Esophagus squamous epithelium (tissue), 5 donors: ENCODE measurements at places on chromosomes 3 and 15.

- H3K27ac ChIP-seq: peak overlapping the region; percentile 52
- H3K27me3 ChIP-seq: no peaks in the 10 kb centered on the region
- DNase-seq: no peak
- no peaks in the 10 kb centered on the region for H3K4me1 ChIP-seq
- H3K36me3 ChIP-seq: no peaks in the 10 kb centered on the region
Observed at GRCh38 chr15:38696109-38696727, 131.6 kb upstream of the RASGRP1 start.

- H3K4me3 ChIP-seq: no peak overlapping the region
- no peaks in the 10 kb centered on the region for H3K36me3 ChIP-seq
Observed at GRCh38 chr3:71703797-71704196, 21.4 kb downstream of the EIF4E3 start.

DNA sequence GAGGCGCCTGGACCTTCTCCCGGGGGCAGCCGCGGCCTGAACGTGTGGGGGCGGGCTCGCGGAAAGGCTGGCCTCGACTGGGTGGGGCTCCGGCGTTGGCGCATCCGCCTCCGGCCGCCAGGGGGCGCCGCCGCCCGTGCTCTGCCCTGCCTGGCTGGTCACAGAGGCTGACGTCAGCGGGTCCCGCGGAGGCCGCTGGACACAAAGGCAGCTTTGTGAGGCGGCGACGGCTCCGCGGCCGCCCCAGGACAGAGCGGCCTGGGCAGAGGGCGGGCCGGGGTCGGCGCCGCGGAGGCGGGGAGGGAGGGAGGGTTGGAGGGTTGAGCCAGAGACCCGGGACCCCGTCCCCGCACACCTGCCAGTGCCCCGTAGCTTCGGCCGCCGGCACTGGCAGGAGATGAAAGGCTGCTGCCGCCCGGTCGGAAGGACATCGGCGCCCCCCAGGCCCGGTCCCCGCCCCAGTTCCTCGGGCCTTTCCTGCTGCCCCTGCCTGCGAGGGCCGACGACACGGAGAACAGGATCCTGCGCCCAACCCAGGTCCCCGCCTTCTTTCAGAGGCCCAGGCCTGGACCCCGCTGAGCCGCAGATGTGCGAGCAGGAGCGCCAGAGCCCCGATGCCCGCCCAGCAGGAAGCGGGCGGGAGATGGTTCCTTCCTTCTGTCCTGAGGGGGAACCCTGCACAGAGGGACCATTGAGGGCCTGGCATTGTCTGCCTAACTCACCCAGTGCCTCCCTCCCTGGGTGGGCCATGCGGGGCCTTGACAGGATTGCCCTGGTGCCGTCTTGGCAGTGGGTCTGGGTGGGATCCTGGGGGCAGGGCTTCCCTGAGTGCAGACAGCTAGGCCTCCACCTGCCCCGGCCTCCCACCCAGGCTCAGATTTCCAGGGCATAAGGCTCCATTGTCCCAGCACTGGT, 8.7 kb upstream of the SEMA3B start:
- peak; percentile 48 for DNase-seq
- H3K36me3 ChIP-seq: peaks cover 40% of the 10 kb centered on the region
- H3K27ac ChIP-seq: peak overlapping the region; percentile 92
- peaks cover 21% of the 10 kb centered on the region for H3K4me1 ChIP-seq

GRCh38 chr15:82802497-82802896, 3.4 kb downstream of the FSD2 start:
- no peak for DNase-seq
